ENCODE measurements at places on chromosomes 6 and 20.

DNA sequence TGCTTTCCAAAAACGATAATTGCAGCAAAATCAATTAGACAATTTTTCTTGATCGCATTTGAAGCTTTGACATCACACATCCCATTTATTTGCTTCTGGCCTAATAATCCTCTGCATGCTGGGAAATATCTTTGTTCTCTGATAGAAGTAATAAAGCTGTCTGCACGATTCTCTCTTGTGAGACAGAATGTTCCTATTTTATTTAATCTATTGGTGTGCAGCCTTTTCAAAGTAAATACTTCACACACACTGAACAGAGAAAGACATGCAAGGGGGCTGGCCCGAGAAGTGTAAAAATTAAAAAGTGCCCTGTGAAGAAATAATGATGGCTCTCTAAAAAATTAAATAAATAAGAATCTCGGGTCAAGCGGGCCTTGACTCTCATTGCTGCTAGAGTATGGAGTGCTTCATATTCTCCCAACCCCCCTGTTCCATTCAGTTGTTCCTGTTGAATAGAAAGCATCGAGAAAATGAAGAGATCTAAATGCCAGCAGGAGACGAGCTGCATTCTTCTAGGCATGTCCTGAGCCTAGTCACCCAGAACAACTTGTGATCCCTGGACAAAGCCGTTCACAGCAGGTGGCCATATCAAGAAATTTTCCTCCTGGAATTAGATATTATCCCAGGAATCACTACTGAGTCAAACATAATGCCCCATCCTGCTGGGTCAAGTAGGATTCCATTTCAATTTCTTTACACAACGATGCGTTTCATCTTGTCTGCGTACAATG is 625.9 kb upstream of the EPHA7 start:
- no peak for DNase-seq

DNA sequence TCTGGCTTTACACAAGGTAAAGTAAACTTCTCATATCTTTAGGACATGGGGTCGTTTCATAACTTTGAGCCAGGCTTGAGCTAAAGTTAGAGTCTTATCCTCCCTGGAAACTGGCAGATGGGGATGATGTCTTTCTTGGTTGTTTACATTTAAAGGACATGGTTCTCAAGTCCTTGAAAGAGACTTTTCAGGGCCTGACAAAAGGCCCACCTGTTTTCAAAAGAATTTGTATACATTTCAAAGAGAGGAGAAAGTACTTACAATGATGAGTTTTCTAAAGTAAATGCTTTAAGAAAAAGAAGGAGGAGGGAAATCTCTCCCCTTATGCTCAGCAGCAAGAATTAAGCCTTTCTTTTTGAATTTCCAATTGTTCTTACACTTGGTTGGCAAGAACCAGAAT is 45.7 kb upstream of the TINAG start:
- no peak for DNase-seq

GRCh38 chr6:81475646-81476045 is 276.8 kb downstream of the TENT5A start:
- no peak for DNase-seq

GRCh38 chr6:144878577-144878976 is 593.4 kb downstream of the UTRN start:
- DNase-seq: no peak

- DNase-seq: no peak
These were observed 62.5 kb downstream of the CAP2 start for GRCh38 chr6:17455919-17456318.

DNA sequence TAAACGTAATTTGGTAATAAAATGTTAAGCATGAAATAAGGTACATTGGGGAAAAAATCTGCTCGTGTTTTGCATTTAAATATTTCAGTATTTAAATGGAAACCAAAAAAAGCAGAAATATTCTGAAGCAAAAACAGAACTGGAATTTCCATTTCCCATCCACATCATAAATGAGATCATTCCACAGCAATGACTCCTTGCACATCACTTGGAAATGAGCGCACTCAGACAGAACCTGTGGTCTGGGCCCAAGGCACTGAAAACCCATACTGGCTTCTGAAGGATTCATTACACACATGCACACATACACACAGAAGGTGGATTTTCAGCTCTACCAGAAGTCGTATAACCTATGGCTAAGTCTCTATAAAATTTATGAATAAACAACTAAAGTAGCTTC is 174.8 kb downstream of the IBTK start:
- no peak for DNase-seq

DNA sequence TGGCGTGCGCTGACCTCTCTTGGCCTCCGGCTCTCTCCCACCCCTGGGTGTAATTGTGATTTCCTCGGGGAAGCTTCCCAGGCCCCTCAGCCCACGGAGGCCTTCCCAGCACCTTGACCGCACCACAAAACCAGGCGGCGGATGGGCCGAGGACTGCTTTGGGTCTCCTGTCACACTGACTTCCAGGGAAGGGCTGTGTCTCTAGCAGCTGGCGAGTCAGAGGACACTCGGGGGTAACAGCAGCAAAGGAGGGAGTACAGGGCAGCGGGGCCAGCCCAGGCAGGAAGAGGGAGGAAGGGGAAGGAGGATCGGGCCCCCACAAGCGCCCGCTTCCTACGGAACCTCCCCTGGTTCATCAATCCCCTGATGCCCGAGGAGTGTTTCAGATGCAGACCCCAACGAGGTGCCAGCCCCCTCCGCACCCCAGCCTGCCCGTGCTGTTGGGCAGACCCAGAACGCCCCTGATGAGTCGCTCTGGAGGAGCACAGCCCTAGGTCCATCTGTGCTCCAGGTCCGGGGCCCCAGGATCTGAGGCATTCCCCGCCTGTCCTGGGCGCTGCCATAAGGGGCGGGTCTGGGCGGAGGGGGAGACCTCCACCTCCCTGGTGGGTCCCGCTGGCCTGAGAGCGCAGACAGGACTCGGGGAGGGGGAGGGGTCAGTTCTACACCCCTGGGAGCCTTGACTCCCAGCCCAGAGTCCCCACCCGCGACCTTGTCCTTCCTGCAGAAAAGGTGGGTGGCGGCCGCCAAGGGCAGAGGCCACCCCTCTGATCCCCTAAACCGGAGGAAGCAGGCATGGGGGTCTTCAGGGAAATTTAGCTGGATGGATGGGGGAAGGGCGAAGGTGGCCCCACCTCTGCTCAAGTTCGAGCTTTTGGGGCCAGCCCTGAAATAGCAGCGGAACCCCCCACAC is 956 bp downstream of the CHRNA4 start:
- no peak for DNase-seq

- no peak for DNase-seq
These were observed 240.9 kb upstream of the BTBD3 start for GRCh38 chr20:11676630-11677287.

DNA sequence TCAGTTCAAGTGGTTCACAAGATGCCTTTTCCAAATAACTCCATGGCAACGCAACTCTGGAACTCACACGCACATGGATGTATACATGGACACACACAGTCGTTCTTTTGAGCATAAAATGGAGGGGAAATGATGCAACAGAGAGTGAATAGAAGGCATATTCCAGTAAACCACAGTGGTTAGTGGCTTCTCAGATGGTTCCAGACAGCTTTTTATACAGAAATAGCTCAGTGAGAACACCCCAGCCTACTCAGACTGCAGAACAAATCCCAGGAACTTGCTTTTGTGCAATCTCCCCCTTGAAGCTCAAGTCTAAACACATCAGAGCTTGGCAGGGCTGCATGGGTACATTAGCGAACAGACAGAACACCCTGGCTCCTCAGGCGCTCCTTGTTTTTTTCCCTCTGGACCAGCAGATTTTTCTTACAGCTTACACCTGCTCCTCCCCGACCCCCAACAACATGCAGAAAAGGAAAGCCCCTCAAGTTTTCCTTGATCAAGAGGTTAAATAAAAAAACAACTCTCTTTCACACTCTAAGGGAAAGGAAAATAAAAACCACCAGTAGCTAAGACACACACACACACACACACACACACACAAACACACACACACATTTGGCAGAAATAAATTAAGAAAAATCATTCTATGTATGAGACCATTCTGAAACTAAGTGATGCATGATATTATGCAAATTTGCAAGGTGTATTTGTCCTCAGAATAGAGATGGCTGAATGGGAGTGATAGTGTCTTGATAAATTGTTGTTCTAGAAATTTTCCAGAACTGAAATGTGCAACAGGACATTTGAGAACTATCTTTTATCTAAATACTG is 51.2 kb upstream of the RANBP9 start:
- DNase-seq: no peak

DNA sequence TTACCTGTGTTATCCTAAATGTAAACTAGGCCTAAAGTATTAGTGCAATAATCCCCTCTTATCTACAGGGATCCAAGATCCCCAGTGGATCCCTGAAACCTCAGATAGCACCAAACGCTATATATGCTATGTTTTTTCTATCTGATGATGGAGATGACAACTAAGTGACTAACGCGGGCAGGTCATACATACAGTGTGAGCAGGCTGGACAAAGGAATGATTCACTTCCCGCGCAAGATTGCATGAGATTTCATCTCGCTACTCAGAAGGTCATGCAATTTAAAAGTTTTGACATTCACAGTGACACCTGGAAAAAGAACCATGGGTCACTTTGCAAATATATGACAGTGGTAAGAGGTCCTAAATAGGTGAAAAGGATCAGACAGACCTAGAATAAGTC is 875.9 kb downstream of the HACE1 start:
- DNase-seq: no peak

- DNase-seq: no peak
These were observed 77.2 kb upstream of the TIAM2 start for GRCh38 chr6:154917941-154918340.

DNA sequence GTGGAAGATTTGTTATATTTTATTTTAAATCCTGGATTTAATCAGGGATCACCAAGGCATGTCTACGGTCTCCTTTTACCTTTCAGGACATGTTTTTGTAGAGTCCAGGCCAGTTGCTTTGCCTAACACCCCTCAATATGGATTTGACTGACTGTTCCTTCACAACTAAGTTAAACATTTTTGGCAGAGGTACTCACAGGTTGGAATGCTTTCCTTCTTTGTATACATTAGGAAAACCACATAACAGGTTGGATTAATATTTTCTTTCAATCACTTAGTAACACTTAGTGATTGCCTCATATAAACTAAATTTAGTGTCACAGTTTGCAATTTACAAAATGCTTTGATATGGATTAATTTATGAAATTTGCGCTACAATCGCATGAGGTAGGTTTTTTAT is 64.5 kb downstream of the IPCEF1 start:
- no peak for DNase-seq

DNA sequence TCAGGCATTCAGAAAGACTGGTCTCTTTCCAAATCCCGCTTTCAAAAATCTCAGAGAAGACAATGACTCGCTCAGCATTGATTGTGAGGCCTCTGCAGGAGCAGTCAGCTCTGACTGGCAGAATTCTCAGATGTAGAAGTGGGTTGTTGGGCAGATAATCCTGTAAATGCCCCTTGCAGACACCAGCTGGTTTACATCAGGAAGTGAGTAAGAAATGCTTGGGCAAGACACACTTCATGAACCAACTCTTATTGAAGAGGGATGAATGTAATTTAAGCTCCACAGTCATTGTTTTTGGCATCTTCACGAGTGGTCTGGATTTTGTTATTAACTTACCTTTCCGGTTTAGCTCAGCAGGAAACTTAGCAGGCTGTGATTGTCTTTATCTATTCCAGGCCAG is 166.6 kb downstream of the PLCB4 start:
- DNase-seq: no peak

DNA sequence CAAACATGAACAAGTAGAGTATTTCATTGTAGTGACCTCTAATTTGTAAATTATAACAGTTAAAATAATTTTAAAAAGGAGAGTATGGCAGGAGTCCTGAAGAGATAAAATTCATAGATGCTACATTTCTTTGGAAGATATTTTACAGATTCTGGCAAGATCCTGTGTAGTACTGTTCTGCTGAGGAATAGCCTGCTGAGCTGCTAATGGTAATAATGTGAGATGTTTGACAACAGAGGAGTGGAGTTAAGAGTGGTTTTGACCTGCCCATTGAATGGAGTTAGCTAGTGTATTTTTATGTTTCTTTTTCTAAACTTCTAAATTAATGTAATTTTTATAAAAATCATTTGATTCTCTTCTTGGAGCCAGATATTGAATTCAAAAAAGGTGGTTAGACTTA is 11.8 kb downstream of the CLVS2 start:
- no peak for DNase-seq

- no peak for DNase-seq
These were observed 162.6 kb downstream of the COL19A1 start for GRCh38 chr6:70028926-70029325.
